ENCODE measurements at places on chromosomes 12 and 14.

GRCh38 chr12:23536293-23536692, 413.2 kb downstream of the SOX5 start:
- DNase-seq: no peak

DNA sequence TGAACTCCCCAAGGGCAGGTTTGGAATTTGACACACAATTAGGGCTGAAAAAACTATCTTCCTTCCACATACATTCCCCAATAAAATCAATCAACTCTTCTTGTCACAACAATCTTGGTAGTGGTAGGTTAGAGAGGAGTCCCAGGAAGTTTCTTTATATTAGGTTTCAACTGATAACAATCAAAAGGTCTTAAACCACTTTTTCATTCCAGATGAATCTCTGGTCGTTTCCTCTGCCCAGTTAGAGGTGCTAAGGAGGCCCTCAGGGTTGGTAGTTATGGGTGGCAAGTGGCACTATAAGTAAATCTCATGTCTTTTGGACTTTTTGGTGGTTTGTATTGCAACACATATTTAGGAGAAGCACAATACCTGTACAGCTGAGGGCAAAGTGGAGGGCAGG, 1.7 kb upstream of the SLC38A2 start:
- no peak for DNase-seq

GRCh38 chr12:68944296-68945076, 11.5 kb upstream of the CPM start:
- DNase-seq: no peak

DNA sequence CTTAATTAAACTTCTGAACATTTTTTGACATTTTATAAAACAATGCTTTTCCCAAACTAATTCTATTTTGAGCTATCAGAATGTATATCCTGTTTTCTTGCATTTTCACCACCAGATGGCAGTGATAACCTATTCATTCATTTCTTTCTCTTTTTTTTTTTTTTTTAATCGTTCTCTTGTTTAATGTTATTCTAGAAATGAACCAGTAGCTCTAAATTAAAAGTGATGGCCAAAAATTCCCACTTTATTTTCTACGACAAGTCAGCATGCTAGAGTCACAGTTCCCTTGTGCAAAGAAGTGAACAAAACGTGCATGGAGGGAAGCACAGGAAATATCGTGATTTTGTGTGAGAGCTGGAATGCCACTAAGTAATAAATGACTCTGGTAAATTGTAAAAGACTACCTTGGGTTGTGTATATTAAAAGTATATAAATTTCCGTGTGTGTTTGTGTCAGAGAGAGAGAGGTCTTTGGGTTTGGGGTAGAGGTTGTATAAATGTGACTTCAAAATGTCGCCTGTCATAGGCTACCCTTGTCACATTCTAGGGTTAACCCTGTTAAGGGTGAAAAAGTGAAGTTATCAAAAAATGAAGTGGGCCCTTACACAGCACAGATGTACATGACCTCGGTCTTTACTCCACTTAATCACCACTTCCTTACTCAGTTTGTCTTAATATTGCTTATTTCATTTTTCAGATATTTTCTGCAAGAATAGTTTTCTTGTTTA, 40.4 kb upstream of the LDHB start:
- DNase-seq: no peak

GRCh38 chr12:68406134-68406576, 74.0 kb upstream of the MDM1 start:
- DNase-seq: peak; percentile 69

- DNase-seq: no peak
Observed at GRCh38 chr12:29698756-29699155, 85.0 kb downstream of the TMTC1 start.

DNA sequence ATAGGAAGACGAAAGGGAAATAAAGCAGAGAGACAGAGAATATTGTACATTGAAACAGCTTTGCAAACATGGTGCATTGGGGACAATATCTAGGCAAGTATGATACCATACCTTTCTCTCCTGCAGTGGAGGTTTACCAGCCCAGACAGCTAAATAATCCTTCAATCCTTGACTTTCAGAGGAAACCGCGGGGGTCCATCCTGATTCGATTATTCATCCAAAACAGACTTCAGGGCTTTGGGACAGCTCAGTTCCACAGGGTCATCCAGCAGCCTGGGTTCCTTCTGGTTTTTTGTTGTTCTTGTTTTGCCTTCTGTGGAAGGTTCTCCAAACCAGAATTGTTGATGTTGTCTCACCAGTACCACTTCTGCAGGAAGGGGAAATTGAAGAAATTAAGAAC, 81.5 kb downstream of the LGR5 start:
- DNase-seq: no peak

- no peak for DNase-seq
Observed at GRCh38 chr12:122874081-122874480, 21.8 kb downstream of the VPS37B start.

GRCh38 chr14:92135269-92135668, 13.5 kb downstream of the CPSF2 start:
- no peak for DNase-seq

DNA sequence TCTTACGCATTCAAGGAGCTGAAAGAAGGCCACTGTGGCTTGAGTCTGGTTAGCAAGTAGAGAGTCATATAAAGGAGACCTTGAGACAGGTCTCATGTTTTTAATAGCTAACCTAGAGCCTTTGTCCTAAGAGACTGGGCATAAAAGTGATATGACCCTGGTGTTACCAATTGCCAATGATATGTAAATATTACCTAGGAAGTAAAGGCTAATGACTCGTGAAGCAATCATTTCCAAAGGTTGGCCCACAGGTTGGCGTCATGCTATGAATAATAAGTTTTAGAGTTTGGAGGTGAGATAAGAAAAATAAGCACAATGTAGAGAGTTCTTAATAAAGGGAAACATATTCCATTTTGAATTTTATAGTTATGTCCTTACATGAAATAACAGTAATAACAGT, 116.6 kb upstream of the PLEKHA5 start:
- DNase-seq: no peak

DNA sequence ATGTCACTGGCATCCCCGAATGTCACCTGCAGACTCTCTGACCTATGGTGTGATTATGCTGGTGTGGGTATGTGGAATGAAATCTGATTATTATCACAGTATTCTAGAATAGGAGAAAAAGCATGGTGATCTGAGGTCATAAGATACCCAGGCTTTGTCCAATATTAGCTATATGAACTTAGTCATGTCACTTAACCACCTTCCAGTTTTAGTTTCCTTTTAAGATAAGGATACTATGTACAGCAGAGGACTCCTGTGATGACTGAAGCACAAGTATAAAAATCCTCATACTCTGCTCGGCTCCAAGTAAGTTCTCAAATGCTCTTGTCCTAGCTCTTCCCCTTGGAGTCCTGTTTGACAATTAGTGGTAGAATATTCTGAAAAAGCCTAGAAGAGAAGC, 2.8 kb downstream of the GNS start:
- no peak for DNase-seq

DNA sequence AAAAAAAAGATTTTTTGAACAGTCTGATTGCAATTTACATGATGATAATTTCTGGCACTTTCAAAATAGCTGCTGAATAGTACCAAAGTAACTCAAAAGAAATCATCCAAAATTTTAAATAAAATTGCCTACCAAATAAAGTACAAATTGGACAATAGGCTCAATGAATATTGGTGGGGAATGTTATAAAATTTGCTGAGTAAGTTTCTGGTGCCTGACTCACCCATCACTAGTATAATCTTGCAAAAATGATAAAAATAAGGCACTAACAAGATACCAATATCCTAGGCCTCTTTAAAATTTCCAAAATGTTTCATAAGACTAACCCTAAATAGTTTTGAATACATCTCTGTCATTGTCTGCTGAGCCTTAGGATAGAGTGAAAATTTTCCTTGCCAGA, 145.3 kb upstream of the LRFN5 start:
- DNase-seq: no peak

DNA sequence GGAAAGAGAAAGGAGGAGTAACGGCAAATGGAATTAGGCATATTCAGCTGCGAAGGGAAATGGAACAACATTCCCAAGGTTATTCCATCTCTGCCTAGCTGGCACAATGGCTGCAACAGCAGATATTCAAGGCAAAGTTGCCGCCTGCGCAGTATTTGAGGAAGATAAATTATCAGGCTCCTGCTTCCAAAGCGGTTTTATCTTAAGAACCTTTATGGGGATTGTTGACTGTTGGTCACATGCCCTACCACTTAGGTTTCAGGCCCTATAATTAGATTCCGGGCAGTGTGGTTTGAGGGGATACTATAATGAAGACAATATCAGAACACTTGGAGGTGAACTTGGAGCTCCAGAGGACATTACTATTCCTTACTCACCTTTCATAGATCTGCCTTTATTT, 99.7 kb downstream of the FGD4 start:
- no peak for DNase-seq

- DNase-seq: no peak
Observed at GRCh38 chr12:50013361-50014147, 11.7 kb downstream of the RACGAP1 start.

- DNase-seq: no peak
Observed at GRCh38 chr14:75675265-75675960, 14.4 kb downstream of the TTLL5 start.

DNA sequence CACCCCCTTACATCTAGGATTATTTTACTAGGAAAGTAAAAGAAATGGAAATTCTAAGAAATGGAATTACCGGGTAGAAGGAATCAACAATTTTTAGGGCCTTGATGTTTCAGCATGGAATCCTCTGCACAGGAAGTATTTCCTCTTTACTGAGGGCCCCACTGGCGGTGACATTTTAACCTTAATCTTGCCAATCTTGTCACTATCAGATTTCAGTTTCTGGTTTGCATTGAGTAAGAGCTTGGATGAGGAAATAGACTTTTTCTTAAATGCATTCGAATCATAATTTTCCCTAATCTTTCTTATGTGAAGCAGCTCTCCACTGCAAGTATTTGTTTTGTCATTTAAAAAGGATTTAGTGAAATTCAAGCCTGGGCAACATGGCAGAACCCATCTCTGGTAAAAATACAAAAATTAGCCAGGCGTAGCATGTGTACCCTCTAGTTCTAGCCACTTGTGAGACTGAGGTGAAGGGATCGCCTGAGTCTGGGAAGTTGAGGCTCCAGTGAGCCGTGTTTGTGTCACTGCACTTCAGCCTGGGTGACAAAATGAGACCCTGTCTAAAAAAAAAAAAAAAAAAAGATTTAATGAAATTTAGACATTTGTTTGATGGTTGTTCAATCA, 40.7 kb downstream of the TPCN1 start:
- no peak for DNase-seq

GRCh38 chr12:119624966-119625365, 31.4 kb downstream of the TMEM233 start:
- no peak for DNase-seq

- DNase-seq: no peak
Observed at GRCh38 chr12:5428332-5429221, 3.3 kb upstream of the NTF3 start.

- no peak for DNase-seq
Observed at GRCh38 chr12:48069241-48069640, 36.6 kb downstream of the SENP1 start.

- no peak for DNase-seq
Observed at GRCh38 chr14:58362798-58363412, 32.8 kb upstream of the TOMM20L start.

DNA sequence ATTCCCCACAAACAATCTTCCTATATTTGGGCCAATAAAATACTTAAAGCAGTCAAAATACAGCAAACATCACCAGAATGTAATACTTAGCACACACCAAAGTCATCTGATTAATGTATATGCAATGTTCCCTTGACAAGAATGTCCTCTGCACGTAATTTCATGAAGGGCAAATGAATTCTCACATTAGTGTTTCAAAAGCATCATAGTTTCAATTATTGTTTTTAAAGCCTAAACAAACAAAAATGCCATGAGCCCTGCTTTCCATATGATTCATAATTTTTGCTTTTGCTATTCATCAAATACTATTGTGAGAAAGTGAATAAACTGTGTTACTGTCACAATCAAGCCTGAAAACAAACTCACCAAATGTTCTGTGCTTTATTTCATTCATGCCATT, 156.0 kb downstream of the EPS8 start:
- DNase-seq: no peak

GRCh38 chr14:65359503-65359902, 53.0 kb upstream of the FUT8 start:
- DNase-seq: no peak

GRCh38 chr14:75803765-75804164, 142.7 kb downstream of the TTLL5 start:
- no peak for DNase-seq

DNA sequence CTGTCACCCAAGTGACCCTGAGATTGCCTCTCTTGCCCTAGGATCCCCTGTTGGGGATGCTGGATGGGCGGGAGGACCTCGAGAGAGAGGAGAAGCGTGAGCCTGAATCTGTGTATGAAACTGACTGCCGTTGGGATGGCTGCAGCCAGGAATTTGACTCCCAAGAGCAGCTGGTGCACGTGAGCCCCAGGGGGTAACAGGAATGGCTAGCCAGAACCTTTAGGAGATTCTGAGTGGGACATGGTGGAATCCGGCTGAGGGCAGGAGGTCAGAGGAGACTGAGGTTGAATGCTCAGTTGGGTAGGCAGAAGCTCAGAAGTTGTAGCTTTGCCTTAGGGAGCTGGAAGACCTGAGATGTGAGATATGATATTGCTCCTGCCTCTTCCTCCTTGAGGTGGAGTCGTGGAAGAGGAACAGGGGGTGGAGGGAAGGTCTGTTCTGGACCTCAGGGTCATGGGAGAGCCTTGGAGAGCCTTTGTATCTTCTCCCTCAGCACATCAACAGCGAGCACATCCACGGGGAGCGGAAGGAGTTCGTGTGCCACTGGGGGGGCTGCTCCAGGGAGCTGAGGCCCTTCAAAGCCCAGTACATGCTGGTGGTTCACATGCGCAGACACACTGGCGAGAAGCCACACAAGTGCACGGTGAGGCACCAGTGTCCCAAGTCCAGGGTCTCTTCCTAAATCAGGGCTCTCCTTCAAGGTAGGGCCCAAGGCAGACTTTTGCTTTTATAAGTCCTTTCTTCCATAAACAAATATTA, 6.3 kb downstream of the GLI1 start:
- DNase-seq: no peak

GRCh38 chr14:90168425-90169105, 87.8 kb upstream of the PSMC1 start:
- DNase-seq: peak; percentile 31

- no peak for DNase-seq
Observed at GRCh38 chr12:120787889-120788288, 62.3 kb downstream of the ACADS start.
